ENCODE measurements at places on chromosomes 6 and 20.

GRCh38 chr20:19661717-19662636 lies 96.1 kb upstream of the RIN2 start:
- H3K4me3 ChIP-seq: no peak overlapping the region
- peaks cover 7% of the 10 kb centered on the region for H3K4me1 ChIP-seq
- H3K27me3 ChIP-seq: no peaks in the 10 kb centered on the region
- peak; percentile 88 for DNase-seq
- H3K36me3 ChIP-seq: no peaks in the 10 kb centered on the region
- H3K27ac ChIP-seq: no peak overlapping the region

DNA sequence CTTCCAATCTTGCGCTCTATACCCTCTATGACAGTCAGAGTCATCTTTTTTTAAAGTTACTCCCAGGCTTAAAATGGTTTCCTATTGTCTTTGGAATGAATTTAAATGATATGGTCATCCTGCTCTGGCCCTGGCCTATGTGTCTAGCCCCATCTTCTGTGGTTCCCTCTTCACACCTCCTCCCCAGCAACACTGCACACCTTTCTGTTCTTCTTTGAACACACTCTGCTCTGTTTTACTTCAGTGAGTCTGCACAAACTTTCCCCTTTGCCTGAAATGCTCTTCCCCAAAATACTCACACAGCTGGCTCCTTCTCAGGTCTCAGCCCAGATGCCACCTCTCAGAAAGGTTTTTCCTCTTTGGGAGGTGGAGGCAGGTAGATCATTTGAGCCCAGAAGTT lies 132.7 kb downstream of the FYN start:
- no peaks in the 10 kb centered on the region for H3K27me3 ChIP-seq
- no peak overlapping the region for H3K4me3 ChIP-seq
- H3K4me1 ChIP-seq: peaks cover 4% of the 10 kb centered on the region
- H3K27ac ChIP-seq: no peak overlapping the region

- peak; percentile 97 for DNase-seq
- H3K27ac ChIP-seq: no peak overlapping the region
- H3K36me3 ChIP-seq: no peaks in the 10 kb centered on the region
- H3K4me3 ChIP-seq: peak overlapping the region; percentile 78
Measured at GRCh38 chr6:33632558-33633039, 11.5 kb downstream of the ITPR3 start.

DNA sequence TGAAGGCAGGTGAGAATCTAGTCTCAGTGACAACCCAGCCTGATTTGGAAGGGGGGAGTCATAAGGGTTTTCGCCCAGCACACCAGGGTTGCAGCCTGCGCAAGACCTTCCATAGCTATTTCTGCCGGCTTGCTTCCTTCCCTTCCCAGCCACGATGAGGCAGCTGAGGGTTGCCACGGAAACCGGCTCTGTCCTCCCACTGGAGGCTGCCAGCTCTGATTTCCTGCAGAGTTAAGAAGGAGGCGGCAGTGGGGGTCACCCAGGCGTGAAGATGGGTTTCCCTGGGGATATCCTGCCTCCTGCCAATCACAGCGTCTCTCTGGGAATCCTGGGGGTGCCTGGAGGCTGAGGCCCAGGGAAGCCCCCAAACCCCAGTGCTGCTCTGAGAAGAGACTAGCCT lies 23.1 kb upstream of the KCNB1 start:
- H3K36me3 ChIP-seq: no peaks in the 10 kb centered on the region
- H3K4me1 ChIP-seq: peaks cover 8% of the 10 kb centered on the region
- H3K27ac ChIP-seq: no peak overlapping the region
- no peak overlapping the region for H3K4me3 ChIP-seq

GRCh38 chr6:90356012-90356421 lies 59.4 kb upstream of the BACH2 start:
- DNase-seq: peak; percentile 53
- H3K4me1 ChIP-seq: no peaks in the 10 kb centered on the region
- H3K4me3 ChIP-seq: no peak overlapping the region
- H3K27me3 ChIP-seq: no peaks in the 10 kb centered on the region
- H3K27ac ChIP-seq: no peak overlapping the region

DNA sequence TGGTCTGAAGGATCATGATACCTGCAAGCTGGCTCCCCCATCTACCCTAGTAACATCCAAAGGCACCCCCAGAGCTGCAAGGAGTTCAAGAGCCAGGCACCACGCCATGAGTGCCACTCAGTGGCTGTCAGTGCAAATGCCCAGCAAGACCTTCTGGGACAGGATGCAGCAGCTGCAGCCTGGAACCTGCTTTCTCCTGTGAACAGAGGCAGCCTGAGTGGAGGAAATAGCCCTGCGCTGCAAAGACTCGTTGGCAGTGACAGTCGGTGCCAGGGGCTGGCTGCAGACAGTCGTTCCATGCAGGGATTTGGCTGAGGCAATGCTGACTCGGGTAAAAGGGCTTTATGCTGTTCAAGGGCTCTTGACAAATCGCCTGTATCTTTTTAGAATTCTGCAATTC lies 15.7 kb upstream of the SSTR4 start:
- no peak overlapping the region for H3K4me3 ChIP-seq
- no peak overlapping the region for H3K27ac ChIP-seq
- H3K27me3 ChIP-seq: no peaks in the 10 kb centered on the region
- no peaks in the 10 kb centered on the region for H3K36me3 ChIP-seq
- peaks cover 12% of the 10 kb centered on the region for H3K4me1 ChIP-seq

DNA sequence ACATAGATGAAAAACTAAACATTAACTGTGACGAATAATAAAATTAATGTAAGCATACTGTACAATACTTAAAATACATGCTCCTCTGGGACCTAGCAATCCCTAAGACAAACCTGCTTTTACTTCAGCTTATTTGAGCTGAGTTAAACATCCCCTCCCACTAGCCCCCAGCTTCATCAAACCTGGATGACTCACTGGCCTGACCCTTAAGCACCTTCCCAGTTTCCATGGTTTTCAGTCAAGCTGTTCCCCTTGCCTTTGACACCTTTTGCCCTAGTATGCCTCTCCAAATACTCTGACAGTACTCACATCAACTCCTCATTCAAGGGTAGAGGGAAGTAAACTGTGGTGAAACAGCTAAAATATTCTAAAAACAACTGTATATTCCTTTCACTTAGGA lies 4.2 kb downstream of the ELOVL4 start:
- DNase-seq: peak; percentile 62
- no peaks in the 10 kb centered on the region for H3K4me1 ChIP-seq

DNA sequence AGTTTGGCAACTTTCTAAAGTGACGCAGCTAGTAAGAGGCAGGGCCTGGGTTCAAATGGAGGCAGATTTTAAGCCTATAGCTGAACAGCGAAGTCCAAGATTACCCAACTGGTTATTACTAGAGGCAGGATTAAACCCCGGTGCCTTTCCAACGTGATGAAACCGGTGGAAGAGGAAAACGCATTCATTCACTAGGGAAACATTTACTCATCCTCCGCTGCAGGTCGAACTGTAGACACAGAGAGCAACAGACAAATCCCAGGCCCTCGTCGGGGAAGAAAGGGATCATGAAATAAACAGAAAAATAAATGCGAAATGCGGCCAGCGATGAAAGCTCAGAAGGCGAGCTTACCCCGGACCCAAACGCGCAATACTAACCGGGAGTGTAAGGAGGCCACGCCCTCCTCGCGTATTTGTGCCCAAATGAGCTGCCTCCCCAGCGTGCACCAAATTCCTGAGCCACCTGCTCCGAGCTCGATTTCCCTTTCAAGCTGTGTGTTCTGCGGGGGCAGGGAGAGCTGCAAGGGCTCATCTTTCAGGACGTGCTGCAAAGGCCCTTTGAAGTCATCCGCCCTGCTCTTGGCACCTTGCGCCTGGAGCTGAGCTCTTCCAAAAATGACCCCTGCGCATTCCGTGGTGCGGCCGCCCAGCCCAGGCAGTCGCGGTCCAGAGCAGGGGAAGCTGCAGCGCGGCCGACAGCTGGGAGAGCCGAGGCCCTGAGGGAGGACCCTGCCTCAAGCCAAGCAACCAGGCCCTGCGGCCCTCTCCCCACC lies 46.9 kb downstream of the PDYN start:
- peak; percentile 94 for DNase-seq
- H3K4me3 ChIP-seq: peak overlapping the region; percentile 70
- peaks cover 27% of the 10 kb centered on the region for H3K27me3 ChIP-seq
- no peak overlapping the region for H3K27ac ChIP-seq

DNA sequence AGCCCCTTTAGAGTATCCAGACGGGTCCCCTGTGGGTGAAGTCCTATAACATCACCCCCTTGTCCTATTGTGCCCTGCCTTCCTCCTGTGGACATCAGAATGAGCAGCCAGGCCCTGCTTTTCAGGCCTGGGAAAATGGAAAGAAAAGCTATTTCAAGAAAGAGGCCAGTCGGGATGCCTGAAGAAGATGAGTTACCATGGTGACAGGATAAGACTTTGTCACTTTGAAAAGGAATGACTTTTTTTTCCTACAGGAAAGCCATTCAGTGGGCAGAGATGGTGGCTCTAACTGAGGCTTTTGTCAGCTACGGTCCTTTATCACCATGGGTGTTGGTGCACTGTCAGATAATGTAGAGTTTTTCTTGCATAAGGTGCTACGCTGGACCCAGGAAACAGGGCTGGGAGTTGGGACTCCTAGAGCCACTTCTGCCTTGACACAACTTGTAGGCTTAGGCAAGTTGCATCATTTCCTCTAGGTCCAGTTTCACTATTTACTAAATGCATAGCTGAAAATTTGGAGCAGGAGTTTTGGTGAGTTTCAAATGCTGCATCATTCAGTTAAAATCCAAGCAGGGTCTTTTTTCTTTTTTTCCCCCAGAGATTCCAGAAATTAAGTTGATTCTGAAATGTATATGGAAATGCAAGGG lies 293.6 kb upstream of the PRND start:
- H3K4me3 ChIP-seq: no peak overlapping the region
- H3K27me3 ChIP-seq: no peaks in the 10 kb centered on the region
- H3K4me1 ChIP-seq: no peaks in the 10 kb centered on the region
- DNase-seq: no peak

GRCh38 chr20:36599912-36600345 lies 5.7 kb upstream of the RAB5IF start:
- H3K4me3 ChIP-seq: no peak overlapping the region
- peaks cover 3% of the 10 kb centered on the region for H3K36me3 ChIP-seq
- DNase-seq: no peak
- no peak overlapping the region for H3K27ac ChIP-seq
- peaks cover 3% of the 10 kb centered on the region for H3K4me1 ChIP-seq

GRCh38 chr20:18190338-18191233 lies 52.9 kb downstream of the KAT14 start:
- no peak overlapping the region for H3K4me3 ChIP-seq
- H3K4me1 ChIP-seq: peaks cover 7% of the 10 kb centered on the region
- H3K27me3 ChIP-seq: no peaks in the 10 kb centered on the region
- peaks cover 39% of the 10 kb centered on the region for H3K36me3 ChIP-seq
- peak; percentile 61 for DNase-seq

DNA sequence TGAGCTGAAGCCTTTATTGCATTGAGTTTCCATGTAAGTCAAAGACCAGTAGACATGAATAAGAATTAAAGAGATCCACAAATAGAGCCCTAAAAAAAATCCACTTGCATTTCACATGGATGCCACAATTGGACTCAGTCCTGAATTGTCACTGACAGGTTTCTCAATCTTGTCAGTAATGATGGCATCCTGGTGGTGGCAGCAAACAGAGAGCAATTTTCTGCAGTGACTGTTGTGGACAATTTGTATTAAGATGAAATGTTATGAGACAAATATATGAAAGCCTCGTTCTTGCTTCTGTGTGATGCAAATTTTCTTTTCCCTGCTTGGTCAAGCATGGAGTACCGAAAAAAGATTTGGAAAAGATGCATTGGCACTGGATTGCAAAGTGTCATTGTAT lies 278.9 kb downstream of the SAMD5 start:
- peaks cover 2% of the 10 kb centered on the region for H3K4me1 ChIP-seq
- DNase-seq: no peak
- no peak overlapping the region for H3K27ac ChIP-seq
- H3K27me3 ChIP-seq: no peaks in the 10 kb centered on the region
- H3K36me3 ChIP-seq: no peaks in the 10 kb centered on the region

DNA sequence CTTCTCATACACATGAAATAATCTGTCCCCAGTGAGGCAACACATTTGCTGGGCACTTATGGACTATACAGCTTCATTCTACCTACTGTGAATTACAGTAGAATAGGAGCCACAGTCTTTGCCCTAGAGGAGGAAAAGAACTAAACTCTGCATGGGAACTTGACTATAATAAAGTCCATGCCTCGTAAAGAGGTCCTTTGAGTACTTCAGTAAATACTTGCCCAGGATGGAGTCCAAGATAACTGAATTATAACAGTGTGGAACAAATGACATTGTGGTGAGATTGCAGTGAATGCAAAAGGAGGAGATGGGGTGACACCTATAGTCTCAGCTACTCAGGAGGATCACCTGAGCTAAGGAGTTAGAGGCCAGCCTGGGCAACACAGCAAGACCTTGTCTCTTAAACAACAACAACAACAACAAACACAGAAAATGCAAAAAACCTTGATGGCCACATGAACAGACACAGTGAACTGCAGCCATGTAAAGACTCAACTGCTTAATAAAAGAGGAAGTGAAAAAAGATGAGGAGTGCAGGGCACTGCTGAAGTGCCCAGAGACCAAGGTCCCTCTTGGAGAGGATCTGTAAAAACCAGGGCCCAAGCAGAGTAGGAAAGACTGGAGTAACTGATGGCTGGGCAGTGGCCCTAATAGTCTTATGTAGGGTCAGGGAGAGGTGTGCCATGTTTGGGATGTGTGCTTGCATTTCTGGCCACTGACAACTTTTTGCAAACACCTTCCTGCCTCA lies 3.7 kb downstream of the MRPS18A start:
- peaks cover 23% of the 10 kb centered on the region for H3K4me1 ChIP-seq
- no peak overlapping the region for H3K27ac ChIP-seq
- peak overlapping the region; percentile 7 for H3K4me3 ChIP-seq
- H3K27me3 ChIP-seq: no peaks in the 10 kb centered on the region
- DNase-seq: no peak

- peaks cover 17% of the 10 kb centered on the region for H3K4me1 ChIP-seq
- DNase-seq: no peak
- H3K4me3 ChIP-seq: no peak overlapping the region
- no peaks in the 10 kb centered on the region for H3K27me3 ChIP-seq
Measured at GRCh38 chr20:14951105-14951504, 613.7 kb upstream of the FLRT3 start.

DNA sequence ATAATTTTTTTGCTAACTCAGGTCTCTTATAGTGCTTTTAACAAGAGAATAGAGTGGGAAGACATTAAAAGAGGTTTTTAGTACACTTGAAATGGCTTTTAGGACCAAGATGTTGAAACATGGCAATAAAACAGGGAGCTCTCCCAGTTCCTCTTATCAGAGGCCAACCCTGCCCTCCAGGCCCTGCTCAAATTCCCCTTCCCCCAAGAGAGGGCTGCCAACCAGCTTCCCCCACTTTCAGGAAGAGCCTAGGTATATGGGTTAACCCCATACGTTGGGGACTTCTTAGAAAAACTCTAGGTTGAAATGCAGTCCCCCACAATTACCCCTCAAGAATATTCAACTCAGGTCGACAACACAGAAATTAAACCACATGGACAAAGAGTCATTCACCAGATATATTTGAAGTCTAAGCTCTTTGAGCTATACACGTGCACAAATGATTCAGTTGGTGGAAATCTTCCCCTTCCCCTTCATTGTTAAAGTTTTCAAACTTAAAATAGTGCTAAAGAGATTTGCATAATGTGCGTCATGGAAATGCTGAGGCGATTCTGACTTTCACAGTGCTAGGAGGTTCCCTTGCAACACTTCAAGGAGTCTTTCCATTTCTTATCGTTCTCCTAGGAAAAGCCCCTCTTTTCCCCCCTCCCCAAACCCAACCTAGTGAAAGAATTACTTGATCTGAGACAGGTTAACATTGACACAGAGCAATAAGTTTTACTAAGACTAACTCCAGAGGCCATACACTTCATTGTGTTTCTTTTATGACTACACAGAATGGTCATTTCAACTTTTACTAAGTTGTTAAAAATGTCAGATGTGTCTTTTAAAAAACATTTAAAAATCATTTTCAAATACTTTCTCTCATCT lies 49.8 kb upstream of the ENPP5 start:
- no peak overlapping the region for H3K4me3 ChIP-seq
- H3K27ac ChIP-seq: no peak overlapping the region
- H3K4me1 ChIP-seq: peaks cover 2% of the 10 kb centered on the region
- no peak for DNase-seq
- no peaks in the 10 kb centered on the region for H3K36me3 ChIP-seq
